Mesothelial cell of epicardium (in vitro differentiated cells): ENCODE measurements at places on chromosomes 4 and X. TPM values are rescaled to one million over a fixed set of nuclear protein-coding genes. Genes with fewer than 3 reads are reported as not detected.

- DNase-seq = no peak
These were observed 48.5 kb upstream of the CLCN4 start for GRCh38 chrX:10108288-10108687.

- no peak for DNase-seq
These were observed 93.4 kb downstream of the TMA16 start for GRCh38 chr4:163587867-163588266.

DNA sequence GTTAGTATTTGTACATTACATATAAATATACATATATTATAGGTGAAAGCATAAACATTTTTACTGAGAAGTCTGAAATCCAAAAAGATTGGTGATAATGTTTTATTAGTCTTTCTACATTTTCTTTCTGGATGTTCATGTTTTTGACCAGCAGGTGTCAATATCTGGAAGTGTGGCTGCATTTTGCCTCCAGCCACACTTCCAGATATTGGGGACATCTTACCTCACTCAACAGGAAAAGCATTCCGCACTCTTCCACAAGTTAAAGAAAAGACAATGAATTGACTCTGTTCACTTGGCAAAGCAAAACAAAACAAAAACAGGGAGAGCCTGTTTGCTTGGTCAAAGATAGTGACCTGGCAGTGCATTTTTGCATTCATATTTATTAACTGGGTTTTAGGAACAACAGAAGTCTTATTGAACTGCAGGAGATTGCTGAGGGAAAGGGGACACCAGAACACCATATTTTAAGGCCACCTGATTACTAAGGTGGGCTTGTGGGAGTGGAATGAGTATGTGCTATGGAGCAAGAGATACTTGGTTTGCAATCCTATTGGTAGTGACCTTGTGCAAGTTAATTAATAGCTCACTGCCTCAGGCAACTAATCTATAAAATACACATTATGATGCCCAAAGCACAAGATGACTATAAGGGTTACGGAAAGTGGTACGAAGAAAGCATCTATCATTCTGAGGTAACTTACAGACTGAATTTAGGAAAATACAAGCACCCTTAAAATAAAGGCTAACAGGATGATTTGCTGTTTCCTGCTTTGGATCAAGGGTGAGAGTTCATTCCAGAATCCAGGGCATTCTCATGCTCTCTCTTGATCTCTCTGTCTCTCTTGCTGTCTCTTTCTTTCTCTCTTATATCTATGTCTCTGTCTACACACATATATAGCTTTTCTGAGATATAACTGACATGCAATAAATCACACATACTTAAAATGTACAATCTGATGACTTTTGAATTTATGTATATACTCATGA, 389.9 kb upstream of the EMCN start:
- no peak for DNase-seq

DNA sequence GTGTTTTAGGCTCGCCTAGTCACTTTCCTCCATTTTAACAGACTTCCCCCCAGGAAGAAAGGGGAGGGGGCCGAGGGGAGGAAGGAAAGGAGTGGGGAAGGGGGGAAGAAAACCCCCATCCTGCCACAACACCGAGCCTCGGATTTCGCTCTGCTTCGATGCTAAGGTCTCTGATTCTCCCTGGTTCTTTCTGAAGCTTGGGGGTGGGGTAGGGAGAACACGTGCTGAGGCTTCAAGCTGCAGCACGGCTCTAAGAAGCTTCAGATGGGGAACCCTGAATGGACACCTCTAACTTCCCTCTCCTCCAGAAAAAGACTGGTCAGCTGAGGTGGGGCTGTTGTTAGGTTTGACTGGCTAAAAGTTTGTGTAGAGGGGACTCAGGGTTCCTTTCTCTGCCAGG, 61.8 kb downstream of the RHOH start:
- DNase-seq = no peak

GRCh38 chrX:16788477-16788876, 2.2 kb downstream of the TXLNG start:
- no peak for DNase-seq

DNA sequence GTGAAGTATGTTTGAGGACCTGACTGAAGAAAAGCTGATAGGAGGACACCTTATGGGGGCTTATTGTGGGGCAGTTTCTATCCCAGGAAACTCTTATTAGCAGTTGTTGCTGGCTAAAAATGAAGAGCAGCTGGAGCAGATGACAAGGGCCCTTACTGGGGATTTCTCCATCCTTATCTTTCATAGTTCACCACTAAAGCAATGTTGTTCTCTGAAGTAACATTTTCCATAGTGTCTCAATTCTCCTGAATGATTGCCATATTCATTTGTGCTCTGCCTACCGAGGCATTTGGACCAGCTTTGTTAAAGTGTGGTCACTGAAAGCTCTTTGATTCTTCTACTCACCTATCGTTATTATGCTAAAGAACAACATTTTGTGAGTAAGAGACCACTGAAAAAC, 7.7 kb downstream of the ENOX2 start:
- DNase-seq = no peak

DNA sequence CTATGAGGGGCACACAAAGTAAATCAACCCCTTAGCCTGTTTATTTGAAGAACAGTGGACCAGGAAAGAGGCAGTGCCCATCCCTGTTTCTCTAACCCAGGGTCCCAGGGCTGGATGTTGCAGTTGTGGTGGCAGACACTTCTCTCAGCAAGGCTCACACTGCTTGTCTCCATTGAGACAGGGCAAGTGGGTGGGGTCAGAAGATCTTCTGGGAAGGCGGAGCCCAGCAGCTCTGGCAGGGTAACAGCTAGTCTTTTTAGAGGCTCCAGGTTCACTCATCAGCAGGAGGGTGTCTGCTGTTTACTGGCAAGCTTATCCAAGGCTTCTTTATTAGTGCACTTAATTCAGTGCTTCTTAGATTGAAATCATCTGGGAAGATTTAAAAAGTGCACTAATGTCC, 659.8 kb upstream of the DIPK2B start:
- no peak for DNase-seq

GRCh38 chr4:54224996-54225597, 4.0 kb upstream of the PDGFRA start:
- DNase-seq = no peak

- no peak for DNase-seq
These were observed 22.5 kb upstream of the GLRA2 start for GRCh38 chrX:14506866-14507265.

GRCh38 chrX:9938516-9938915, 28.6 kb upstream of the CLDN34 start:
- no peak for DNase-seq

DNA sequence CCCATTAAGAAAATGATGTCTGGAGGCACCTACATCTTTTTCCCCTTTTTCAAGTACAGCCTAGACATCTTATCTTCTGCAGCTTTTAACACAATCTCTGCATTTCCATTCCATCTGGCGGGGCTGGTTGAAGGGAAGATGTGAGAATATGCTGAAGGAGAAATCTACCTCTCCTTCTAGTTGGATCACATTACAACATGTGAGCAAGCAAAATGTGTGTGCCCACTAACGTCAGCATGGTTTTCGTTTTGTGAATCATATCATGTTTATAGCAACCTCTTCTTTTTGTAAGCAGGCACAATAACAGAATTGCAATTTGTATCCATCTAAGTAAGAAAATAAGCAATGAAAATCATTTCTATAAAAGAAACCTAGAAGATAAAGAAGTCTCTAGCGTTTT, 28.9 kb upstream of the MID1 start:
- no peak for DNase-seq

GRCh38 chr4:120630427-120630826, 292.1 kb downstream of the PRDM5 start:
- DNase-seq = no peak

GRCh38 chr4:110533940-110534339, 58.0 kb downstream of the ENPEP start:
- no peak for DNase-seq

- no peak for DNase-seq
These were observed 14.7 kb downstream of the VEGFC start for GRCh38 chr4:176778063-176778462.

GRCh38 chr4:147542229-147542990, 61.5 kb downstream of the EDNRA start:
- no peak for DNase-seq

- no peak for DNase-seq
These were observed 663 bp downstream of the CXorf38 start for GRCh38 chrX:40646489-40647306.

DNA sequence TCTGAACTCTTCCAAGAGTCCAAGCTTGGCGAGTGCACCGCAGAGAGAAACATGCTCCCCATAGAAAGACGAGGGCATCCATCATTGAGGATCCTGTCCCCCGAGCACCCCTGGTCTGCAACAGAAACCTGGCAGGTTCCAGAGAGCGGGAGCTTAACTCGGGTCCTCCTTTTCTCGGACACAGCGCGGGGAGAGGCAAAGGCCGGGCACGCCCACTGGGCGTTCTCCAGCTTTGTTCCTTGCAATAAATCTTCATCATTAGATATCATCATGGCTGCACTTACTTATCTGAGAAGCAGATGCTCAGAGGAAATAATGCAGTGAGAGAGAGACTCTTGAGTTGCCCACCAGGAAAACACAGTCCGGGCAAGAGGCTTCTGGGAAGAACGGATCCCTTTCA, 90.1 kb upstream of the PSAPL1 start:
- no peak for DNase-seq

DNA sequence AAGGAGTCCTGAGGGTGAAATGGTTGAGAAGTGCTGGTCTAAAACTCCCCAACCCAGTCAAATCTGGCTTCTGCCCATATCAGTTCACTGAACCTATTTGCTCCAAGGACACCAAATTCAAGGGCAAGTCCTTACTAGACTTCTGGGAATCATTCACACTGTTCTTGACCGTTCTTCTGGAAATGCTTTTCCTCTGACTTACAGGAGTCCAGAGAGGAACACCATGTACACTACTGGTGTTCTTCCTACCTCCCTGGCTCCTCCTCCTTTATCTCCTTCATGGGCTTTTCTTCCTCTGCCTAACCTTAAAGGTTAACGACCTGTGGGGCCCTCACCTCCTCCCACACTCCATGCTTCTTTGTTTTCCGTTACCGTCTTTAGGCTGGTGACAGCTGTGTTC, 281.3 kb downstream of the FRMPD4 start:
- no peak for DNase-seq

Gene OCIAD2
- total RNA-seq = 72.4 to 76.0 TPM (median 73.1 TPM) in 3 replicates

Gene FAM156A
- total RNA-seq = 30.1 to 38.0 TPM (median 34.3 TPM) in 3 replicates

Gene RS1
- not detected in 3 replicates for total RNA-seq

Gene ARMCX6
- 83.1 to 90.4 TPM (median 85.3 TPM) in 3 replicates for total RNA-seq

Gene DRD5
- total RNA-seq = 0.09 TPM in 2 of 3 replicates, not detected in the other

Gene SPP1
- 23.9 to 33.3 TPM (median 30.3 TPM) in 3 replicates for total RNA-seq

Gene SORBS2
- total RNA-seq = 9.2 to 11.0 TPM (median 10.1 TPM) in 3 replicates

Gene ATP8A1
- 13.0 to 15.7 TPM (median 14.0 TPM) in 3 replicates for total RNA-seq

Gene IGSF1
- total RNA-seq = 8.3 to 8.9 TPM (median 8.8 TPM) in 3 replicates
